ENCODE measurements at places on chromosomes 2 and 18. TPM values are rescaled to one million over a fixed set of nuclear protein-coding genes. Genes with fewer than 3 reads are reported as not detected.

DNA sequence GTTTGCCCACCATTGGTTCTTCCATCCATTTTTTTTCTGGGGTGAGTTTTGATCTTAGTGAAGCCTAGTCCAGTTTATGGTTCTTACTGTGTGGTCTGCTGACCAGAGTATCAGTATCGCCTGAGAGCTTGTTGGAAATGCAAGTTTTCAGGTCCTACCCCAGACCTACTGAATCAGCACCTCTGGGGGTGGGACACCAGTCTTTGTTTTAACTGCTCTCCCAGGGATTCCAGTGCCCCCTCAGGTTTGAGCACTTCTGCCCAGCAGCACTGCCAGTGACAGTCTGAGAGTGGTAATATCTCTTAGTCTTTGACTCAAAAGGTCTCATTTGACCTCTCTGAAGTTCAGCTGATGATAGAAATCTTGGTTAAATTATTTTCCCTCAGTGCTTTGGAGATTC lies 269.3 kb downstream of the ALPK2 start:
- DNase-seq, result no peak
- H3K4me3 ChIP-seq, result no peak overlapping the region
- H3K4me1 ChIP-seq, result peaks cover 40% of the 10 kb centered on the region
- H3K36me3 ChIP-seq, result peaks cover 56% of the 10 kb centered on the region

GRCh38 chr2:42249887-42250286 lies 80.7 kb downstream of the EML4 start:
- H3K4me3 ChIP-seq, result peak overlapping the region; percentile 10
- peaks cover 5% of the 10 kb centered on the region for H3K4me1 ChIP-seq
- H3K36me3 ChIP-seq, result peaks cover 13% of the 10 kb centered on the region
- peak; percentile 21 for DNase-seq
- H3K27me3 ChIP-seq, result no peaks in the 10 kb centered on the region

GRCh38 chr2:119174216-119174992 lies 15.9 kb upstream of the C1QL2 start:
- H3K27me3 ChIP-seq, result peaks cover 2% of the 10 kb centered on the region
- DNase-seq, result peak; percentile 55
- no peaks in the 10 kb centered on the region for H3K36me3 ChIP-seq
- H3K4me1 ChIP-seq, result peaks cover 11% of the 10 kb centered on the region
- H3K27ac ChIP-seq, result no peak overlapping the region

DNA sequence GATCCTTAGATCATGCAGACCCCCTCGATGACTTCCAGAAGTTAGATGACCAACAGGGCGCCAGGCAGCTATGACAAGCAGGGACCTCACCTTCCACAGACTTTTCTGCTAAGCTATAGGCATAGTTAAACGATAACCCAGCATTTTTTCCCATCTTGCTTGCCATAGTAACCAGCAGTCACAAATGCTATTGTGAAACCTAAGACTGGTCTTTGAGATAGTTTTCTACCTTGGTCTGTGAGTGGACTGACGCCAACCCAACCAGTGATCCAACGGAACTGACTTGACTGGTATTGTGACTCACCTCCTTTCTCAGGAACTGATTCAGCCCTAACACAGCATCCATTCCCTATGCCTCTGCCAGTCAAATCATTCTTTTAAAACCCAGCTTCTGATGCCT lies 361.2 kb downstream of the LRRTM4 start:
- DNase-seq, result peak; percentile 71
- H3K4me1 ChIP-seq, result no peaks in the 10 kb centered on the region
- no peaks in the 10 kb centered on the region for H3K36me3 ChIP-seq
- peaks cover 30% of the 10 kb centered on the region for H3K27me3 ChIP-seq
- H3K4me3 ChIP-seq, result no peak overlapping the region
- H3K27ac ChIP-seq, result no peak overlapping the region

- H3K36me3 ChIP-seq, result no peaks in the 10 kb centered on the region
- no peak overlapping the region for H3K4me3 ChIP-seq
- DNase-seq, result no peak
These were observed 96.7 kb downstream of the TMEM163 start for GRCh38 chr2:134621939-134622705.

DNA sequence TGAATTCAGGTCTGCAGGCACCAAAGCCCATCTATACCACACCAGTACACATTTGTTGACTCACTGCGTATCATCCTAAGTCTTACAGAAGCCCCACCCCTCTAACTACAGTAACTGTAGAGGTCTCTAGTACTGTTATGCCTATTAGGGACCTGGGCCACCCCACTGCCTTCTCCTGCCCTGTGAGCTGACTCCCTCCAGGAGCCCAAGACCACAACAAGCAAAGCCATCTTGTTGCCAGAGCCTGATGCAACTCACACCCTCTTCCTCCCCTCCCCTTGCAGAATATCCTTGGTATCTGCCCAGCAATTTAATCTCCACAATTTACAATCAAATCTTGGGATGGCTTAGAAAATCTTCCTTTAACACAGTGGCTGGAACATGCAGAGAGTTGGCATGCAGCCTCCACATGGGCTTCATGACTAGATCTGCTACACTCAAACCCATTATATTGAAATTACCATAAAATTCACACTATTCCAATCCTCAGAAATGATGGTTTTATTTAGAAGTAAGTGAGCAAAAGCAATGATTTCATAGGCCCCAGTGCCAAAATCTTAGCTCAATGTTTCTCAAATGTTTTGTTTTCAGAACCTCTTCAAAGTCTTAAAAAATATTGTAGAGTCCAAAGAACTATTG lies 17.7 kb upstream of the CYP1B1 start:
- peaks cover 49% of the 10 kb centered on the region for H3K4me1 ChIP-seq
- no peak overlapping the region for H3K4me3 ChIP-seq
- H3K27me3 ChIP-seq, result no peaks in the 10 kb centered on the region
- peaks cover 4% of the 10 kb centered on the region for H3K36me3 ChIP-seq
- H3K27ac ChIP-seq, result peak overlapping the region; percentile 69

GRCh38 chr2:188727846-188728245 lies 246.3 kb upstream of the COL3A1 start:
- H3K27ac ChIP-seq, result no peak overlapping the region

GRCh38 chr18:23539296-23539695 lies 36.0 kb downstream of the RMC1 start:
- no peak for DNase-seq
- H3K4me3 ChIP-seq, result no peak overlapping the region
- H3K27ac ChIP-seq, result no peak overlapping the region
- H3K27me3 ChIP-seq, result no peaks in the 10 kb centered on the region
- H3K4me1 ChIP-seq, result no peaks in the 10 kb centered on the region
- H3K36me3 ChIP-seq, result peaks cover 97% of the 10 kb centered on the region

DNA sequence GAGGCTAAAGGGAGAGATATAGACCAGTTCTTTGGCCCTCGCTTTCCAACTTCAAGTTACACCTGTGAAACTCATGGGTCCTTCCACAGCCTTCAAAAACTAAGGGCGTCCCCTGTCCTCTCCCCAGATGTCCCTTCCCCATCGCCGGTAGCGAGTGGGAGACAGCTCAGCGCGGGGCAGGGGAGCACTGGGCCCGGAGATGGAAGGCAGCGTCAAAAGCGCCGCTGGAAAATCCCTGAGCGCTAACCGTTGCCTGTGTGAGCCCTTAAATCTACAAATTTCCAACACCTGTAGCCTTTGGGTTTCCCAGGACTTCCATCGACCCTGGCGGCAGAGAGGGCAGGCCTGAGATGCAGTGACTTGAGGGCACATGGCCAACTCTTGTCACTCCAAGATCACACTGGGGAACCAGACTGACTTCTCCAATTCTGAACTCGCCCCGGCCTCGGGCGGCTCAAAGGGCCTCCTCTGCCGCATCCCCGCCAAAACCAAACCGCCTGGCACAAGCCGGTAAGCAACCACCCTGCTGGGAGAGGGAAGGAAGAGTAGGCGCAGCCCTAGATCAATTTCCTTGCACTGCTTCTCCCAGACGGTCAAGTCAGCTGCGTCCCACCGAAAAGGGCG lies 879 bp upstream of the EPAS1 start:
- H3K27me3 ChIP-seq, result no peaks in the 10 kb centered on the region
- DNase-seq, result peak; percentile 38
- peaks cover 7% of the 10 kb centered on the region for H3K36me3 ChIP-seq
- peak overlapping the region; percentile 86 for H3K4me3 ChIP-seq
- peaks cover 5% of the 10 kb centered on the region for H3K4me1 ChIP-seq
- H3K27ac ChIP-seq, result no peak overlapping the region

DNA sequence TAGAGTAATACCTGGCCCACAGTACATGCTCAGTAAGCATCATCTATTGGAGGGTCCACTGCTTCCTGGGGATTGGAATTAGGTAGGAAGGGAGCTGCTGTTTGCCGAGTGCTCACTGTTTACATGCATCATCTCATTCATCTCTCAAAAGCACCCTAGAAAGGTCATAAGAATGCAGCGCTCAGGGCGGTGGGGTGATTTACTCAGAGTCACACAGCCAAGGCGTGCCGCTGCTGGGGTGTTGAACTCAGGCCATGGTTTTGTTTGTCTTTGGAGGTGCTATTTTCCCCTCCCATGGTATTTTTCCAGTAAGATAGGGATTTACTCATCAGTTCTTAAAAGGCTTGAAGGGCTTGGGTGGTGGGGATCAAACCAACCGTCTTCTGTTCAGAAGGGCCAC lies 227.5 kb downstream of the LDLRAD4 start:
- no peak for DNase-seq
- H3K4me3 ChIP-seq, result no peak overlapping the region
- no peaks in the 10 kb centered on the region for H3K4me1 ChIP-seq
- H3K27ac ChIP-seq, result no peak overlapping the region

DNA sequence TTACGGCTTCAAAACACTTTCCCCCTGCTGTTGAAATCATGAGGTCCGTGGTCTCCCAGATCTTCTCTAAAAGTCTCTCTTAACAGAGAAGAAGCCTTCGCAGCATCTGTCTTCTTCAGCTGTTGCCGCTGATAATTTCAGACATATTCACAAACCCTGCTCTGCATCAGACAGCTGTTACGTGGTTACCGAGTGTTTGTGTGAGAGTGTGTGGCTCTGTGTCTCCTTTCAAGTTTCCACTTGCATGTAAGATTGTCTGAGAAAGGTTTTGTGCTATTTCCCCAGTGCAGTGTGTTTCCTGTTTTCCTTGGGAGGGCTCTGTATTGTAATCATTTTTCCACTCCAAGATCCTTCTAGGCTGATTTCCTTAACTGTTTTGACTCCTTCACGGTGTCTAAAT lies 32.8 kb downstream of the MAIP1 start:
- H3K4me1 ChIP-seq, result no peaks in the 10 kb centered on the region
- no peaks in the 10 kb centered on the region for H3K36me3 ChIP-seq
- DNase-seq, result no peak
- H3K27me3 ChIP-seq, result no peaks in the 10 kb centered on the region
- no peak overlapping the region for H3K27ac ChIP-seq

GRCh38 chr2:55137024-55137958 lies 87.0 kb upstream of the RTN4 start:
- DNase-seq, result no peak
- H3K27me3 ChIP-seq, result no peaks in the 10 kb centered on the region
- H3K4me3 ChIP-seq, result no peak overlapping the region
- H3K4me1 ChIP-seq, result peaks cover 4% of the 10 kb centered on the region
- no peak overlapping the region for H3K27ac ChIP-seq

- H3K36me3 ChIP-seq, result no peaks in the 10 kb centered on the region
- no peak overlapping the region for H3K4me3 ChIP-seq
- no peaks in the 10 kb centered on the region for H3K27me3 ChIP-seq
- H3K4me1 ChIP-seq, result no peaks in the 10 kb centered on the region
These were observed 406.2 kb downstream of the MTX2 start for GRCh38 chr2:176675271-176675949.

GRCh38 chr2:18401471-18401870 lies 159.0 kb downstream of the RDH14 start:
- no peaks in the 10 kb centered on the region for H3K4me1 ChIP-seq
- no peak for DNase-seq
- H3K27me3 ChIP-seq, result no peaks in the 10 kb centered on the region
- no peak overlapping the region for H3K27ac ChIP-seq
- no peak overlapping the region for H3K4me3 ChIP-seq

GRCh38 chr2:109395494-109396201 lies 218.1 kb downstream of the SEPTIN10 start:
- DNase-seq, result no peak
- H3K27me3 ChIP-seq, result no peaks in the 10 kb centered on the region
- H3K4me3 ChIP-seq, result no peak overlapping the region
- no peak overlapping the region for H3K27ac ChIP-seq
- peaks cover 18% of the 10 kb centered on the region for H3K36me3 ChIP-seq

MFF gene
- 90.2 TPM for total RNA-seq

LCT gene
- not detected for total RNA-seq

CRYGC gene
- not detected for total RNA-seq

BBS5 gene
- total RNA-seq, result 9.0 TPM

CD8B gene
- total RNA-seq, result not detected

C2orf15 gene
- 0.74 TPM for total RNA-seq

LPIN1 gene
- total RNA-seq, result 47.0 TPM

TBR1 gene
- 0.26 TPM for total RNA-seq

GBX2 gene
- not detected for total RNA-seq

FNDC4 gene
- total RNA-seq, result 0.79 TPM

CD207 gene
- total RNA-seq, result not detected

TLX2 gene
- total RNA-seq, result not detected

ACVR1 gene
- 41.4 TPM for total RNA-seq

RALBP1 gene
- total RNA-seq, result 47.9 TPM

Measured in MCF 10A (cell line).